ENCODE measurements at places on chromosomes 5 and 9.

DNA sequence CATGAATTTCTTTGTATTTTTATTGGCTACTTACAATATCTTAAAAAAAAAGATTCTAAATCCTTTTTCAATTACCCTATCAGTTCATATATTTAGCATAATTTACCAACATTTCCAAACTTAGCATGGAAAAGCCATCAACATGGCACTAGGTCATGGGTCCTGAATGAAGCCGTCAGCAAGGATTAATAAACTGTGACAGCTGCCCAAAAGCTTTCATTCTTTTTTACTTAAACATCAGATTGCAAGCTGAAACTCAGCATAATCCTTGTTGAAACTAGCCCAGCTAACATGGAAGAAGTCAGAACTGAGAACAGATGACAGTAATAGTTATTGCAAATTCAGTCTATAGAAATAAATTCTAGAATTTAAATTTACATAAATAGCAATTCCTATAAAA lies 209.8 kb downstream of the ADAMTS6 start:
- no peak overlapping the region for H3K27ac ChIP-seq
- no peaks in the 10 kb centered on the region for H3K4me1 ChIP-seq
- H3K4me3 ChIP-seq = no peak overlapping the region
- H3K27me3 ChIP-seq = no peaks in the 10 kb centered on the region
- DNase-seq = no peak

DNA sequence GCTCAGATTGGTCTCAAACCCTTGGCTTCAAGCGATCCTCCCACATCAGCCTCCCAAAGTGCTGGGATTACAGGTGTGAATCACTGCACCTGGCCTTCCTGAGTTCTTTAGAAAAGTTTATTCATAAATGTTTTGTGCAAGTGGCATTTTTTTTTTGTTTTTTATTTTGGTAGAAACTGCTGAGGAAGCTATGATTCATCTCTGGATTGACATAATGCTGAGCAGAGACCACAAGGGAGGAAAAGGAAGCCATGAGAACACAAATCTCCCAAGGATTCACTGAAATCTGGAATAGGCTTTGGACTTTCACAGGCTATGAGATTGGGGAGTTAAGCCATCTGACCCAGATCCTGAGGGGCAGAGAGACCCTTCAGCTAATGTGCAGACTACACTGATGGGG lies 3.4 kb upstream of the SLC46A2 start:
- H3K4me1 ChIP-seq = no peaks in the 10 kb centered on the region
- H3K36me3 ChIP-seq = no peaks in the 10 kb centered on the region
- H3K27me3 ChIP-seq = peaks cover 76% of the 10 kb centered on the region
- H3K27ac ChIP-seq = no peak overlapping the region

DNA sequence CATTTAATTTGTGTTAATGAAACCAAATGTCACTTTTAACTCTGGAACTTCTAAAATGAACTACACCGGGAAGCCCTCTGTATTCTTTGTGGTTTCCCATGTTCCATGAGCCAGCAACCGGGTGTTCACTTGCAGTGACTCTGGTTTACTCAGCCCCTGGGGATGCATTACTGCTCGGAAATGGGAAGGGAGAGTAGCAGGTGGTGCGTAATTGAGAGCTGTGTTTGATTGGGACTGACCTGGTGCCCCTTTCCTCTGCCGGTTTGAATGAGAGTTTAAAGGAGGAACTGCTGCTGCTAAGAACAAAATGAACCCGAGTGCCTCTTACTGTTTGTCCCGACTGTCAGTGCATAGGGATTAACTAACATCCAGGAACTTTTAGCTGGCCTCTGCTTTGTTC lies 100.1 kb upstream of the DHFR start:
- peaks cover 62% of the 10 kb centered on the region for H3K4me1 ChIP-seq
- H3K27me3 ChIP-seq = no peaks in the 10 kb centered on the region
- DNase-seq = no peak
- H3K27ac ChIP-seq = peak overlapping the region; percentile 96

GRCh38 chr9:110148384-110148783 lies 59.6 kb downstream of the C9orf152 start:
- H3K36me3 ChIP-seq = no peaks in the 10 kb centered on the region
- no peak for DNase-seq
- H3K27ac ChIP-seq = peak overlapping the region; percentile 87
- H3K4me1 ChIP-seq = peaks cover 58% of the 10 kb centered on the region

DNA sequence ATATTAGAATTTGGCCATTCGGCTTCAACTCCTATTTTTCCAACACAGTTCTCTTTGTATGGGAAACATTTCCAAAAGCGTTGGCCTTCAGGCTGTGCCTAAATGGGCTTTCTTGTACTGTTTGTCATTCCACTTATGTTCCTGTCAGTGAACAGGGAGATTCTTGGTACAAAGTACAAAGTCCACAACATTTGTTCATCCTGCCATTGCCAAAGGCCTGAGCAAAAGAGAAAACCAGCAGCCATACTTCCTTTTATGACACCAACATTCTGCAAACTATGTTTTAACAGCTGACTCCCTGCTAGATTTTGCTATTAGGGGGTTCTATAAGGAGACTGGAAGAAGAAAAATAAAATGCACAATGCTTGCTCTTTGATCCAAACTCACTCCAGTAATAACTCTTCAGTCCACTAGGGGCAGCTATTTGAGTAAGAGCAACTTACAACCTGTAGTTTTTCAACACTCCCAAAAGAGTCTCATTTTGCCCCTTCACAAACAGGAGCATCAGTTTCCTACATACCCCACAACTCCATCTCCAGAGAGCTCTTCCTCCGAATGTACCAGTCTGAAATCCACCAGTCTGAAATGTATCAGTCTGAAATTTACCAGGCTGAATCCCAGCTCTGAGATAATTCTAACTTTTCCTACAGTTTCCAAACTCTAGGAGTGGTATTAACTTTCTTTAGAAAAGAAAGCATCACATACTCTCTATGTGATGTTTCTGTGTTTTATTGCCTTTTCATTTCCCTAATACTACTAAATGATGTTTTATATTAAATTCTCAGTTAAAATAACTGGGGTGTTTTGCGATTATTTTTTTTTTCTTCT lies 693.8 kb downstream of the DNAH5 start:
- no peak overlapping the region for H3K27ac ChIP-seq
- DNase-seq = no peak
- H3K27me3 ChIP-seq = no peaks in the 10 kb centered on the region

DNA sequence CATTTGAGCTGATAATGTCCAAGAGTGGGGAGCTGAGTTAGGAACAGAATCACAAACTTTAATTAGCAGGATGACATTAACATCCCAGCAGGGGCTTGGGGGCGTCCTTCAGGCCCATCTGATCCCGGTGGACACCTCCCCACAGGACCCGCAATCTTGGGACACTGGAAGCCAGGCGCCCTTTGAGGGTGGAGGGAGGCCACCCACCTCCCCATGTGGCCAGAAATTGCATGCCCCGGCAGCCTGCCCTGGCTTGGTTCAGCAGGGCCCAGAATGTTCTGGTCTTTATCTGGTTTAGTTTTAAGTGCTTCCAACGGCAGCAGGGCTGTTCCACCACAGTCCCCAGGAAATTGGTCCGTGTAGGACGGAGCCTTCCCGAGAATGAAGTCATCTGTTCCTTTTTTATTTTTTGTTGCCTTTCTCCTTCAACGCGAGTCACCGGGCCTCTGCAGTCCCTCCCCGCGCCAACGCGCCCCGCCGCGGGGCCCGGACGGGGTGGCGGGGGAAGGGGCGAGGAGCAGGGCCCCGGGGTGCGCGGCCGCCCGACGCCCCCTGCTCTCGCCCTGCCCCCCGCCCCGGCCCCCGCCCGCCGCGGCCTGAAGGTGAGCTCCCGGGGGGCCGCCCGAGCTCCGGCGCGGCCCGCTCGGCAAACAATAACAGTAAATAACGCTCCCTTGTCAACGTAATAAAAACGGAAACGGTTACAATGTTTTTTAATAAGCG lies 207.9 kb downstream of the C9orf50 start:
- H3K36me3 ChIP-seq = peaks cover 48% of the 10 kb centered on the region
- peaks cover 24% of the 10 kb centered on the region for H3K4me1 ChIP-seq
- H3K27me3 ChIP-seq = no peaks in the 10 kb centered on the region
- H3K4me3 ChIP-seq = peak overlapping the region; percentile 74
- H3K27ac ChIP-seq = peak overlapping the region; percentile 89
- peak; percentile 37 for DNase-seq

GRCh38 chr5:9157811-9158210 lies 388.1 kb downstream of the SEMA5A start:
- no peak for DNase-seq
- H3K36me3 ChIP-seq = no peaks in the 10 kb centered on the region
- no peak overlapping the region for H3K4me3 ChIP-seq

DNA sequence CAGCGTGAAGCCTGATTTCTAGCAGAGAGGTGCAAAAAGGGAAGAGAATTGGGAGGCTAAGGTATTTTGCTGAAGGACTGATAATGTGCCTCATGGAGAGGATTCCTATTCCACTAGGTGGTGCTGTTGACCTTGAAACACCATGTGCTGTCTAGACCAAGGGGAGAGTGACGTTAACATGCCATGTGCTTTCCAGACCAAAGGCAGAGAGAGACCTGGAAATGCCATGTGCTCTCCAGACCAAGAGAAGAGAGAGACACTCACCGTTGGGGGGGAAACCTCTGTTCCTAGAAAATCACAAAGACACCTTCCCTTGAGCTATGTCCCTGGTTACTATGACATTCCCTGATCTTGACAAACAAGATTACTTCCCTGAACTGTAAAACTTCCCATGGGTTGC lies 286.0 kb upstream of the TUSC1 start:
- no peak overlapping the region for H3K27ac ChIP-seq
- DNase-seq = no peak
- H3K36me3 ChIP-seq = no peaks in the 10 kb centered on the region
- no peaks in the 10 kb centered on the region for H3K4me1 ChIP-seq
- H3K4me3 ChIP-seq = no peak overlapping the region
- no peaks in the 10 kb centered on the region for H3K27me3 ChIP-seq

DNA sequence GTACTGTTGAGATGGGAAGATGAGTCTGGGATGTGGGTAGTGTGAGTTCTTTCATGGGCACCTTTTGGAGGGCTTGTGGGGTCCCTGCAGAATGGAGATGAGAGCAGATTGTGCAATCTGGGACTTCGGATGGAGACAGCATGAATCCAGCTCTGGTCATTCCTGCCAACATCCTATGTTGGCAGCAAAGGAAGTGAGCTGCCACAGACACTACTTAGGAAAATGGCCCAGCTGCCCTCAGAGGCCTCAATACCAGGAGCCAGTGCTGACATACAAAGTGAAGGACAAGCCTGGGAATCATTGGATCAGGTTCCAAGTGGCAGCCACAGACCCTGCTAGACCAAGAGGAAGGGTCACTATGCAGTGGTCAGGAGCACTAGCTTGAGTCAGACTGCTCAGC lies 402.8 kb downstream of the CDK5RAP2 start:
- H3K36me3 ChIP-seq = peaks cover 3% of the 10 kb centered on the region
- DNase-seq = no peak
- H3K4me1 ChIP-seq = no peaks in the 10 kb centered on the region
- H3K27ac ChIP-seq = no peak overlapping the region
- H3K27me3 ChIP-seq = peaks cover 11% of the 10 kb centered on the region
- no peak overlapping the region for H3K4me3 ChIP-seq

- H3K36me3 ChIP-seq = no peaks in the 10 kb centered on the region
- no peak overlapping the region for H3K27ac ChIP-seq
- H3K4me3 ChIP-seq = no peak overlapping the region
- H3K4me1 ChIP-seq = no peaks in the 10 kb centered on the region
- H3K27me3 ChIP-seq = peaks cover 25% of the 10 kb centered on the region
- DNase-seq = no peak
Observed at GRCh38 chr5:57466544-57466943, 16.1 kb downstream of the ACTBL2 start.

GRCh38 chr9:104028827-104029226 lies 65.3 kb upstream of the SMC2 start:
- H3K36me3 ChIP-seq = no peaks in the 10 kb centered on the region
- no peak overlapping the region for H3K4me3 ChIP-seq
- no peaks in the 10 kb centered on the region for H3K27me3 ChIP-seq
- DNase-seq = no peak

DNA sequence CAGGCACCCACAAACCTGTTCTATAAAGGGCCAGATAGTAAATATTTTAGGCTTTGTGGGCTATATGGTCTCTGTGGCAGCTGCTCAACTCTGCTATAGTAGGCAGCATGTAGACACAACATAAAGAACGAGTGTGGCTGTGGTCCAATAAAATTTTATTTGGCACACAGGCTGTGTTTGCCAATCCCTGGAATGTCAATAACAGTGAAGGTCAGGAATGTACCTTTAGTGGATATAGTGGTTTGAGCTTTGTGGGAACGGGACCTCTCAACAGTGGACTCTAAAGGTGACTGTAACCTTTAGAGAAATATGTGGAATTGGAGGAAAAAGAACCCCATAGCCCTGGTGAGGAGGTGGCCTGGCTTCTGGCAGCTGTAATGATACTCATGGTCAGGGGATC lies 145.2 kb downstream of the MAST4 start:
- H3K27ac ChIP-seq = no peak overlapping the region
- H3K4me1 ChIP-seq = no peaks in the 10 kb centered on the region
- DNase-seq = no peak
- H3K4me3 ChIP-seq = no peak overlapping the region
- H3K36me3 ChIP-seq = no peaks in the 10 kb centered on the region

DNA sequence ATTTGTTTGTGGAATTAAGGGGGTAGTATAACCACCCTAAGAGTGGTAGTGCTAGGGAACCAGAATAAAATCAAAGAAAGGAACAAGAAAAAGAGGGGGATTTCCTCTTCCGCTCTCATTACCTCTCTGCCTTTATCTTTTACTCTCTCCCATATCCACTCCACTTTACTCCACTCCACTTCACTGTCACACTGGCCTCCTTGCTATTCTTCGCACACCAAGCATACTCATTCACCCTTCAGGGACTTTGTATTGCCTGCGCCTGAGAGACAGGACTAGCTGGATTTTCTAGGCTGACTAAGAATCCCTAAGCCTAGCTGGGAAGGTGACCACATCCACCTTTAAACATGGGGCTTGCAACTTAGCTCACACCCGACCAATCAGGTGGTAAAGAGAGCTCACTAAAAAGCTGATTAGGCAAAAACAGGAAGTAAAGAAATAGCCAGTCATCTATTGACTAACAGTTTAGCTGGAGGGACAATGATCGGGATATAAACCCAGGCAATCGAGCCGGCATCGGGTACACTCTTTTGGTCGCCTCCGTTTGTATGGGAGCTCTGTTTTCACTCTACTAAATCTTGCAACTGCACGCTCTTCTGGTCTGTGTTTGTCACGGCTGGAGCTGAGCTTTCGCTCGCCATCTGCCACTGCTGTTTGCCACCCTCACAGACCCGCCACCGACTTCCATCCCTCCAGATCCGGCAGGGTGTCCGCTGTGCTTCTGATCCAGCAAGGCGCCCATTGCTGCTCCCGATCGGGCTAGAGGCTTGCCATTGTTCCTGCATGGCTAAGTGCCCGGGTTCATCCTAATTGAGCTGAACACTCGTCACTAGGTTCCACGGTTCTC lies 121.8 kb downstream of the FAM170A start:
- no peak for DNase-seq
- H3K36me3 ChIP-seq = no peaks in the 10 kb centered on the region
- no peak overlapping the region for H3K4me3 ChIP-seq
- H3K27me3 ChIP-seq = peaks cover 12% of the 10 kb centered on the region
- no peaks in the 10 kb centered on the region for H3K4me1 ChIP-seq

- no peak overlapping the region for H3K27ac ChIP-seq
- peaks cover 64% of the 10 kb centered on the region for H3K27me3 ChIP-seq
- DNase-seq = no peak
- H3K4me1 ChIP-seq = no peaks in the 10 kb centered on the region
Observed at GRCh38 chr9:89781838-89782540, 177.2 kb downstream of the GADD45G start.

GRCh38 chr5:124936626-124936933 lies 190.1 kb upstream of the ZNF608 start:
- no peak overlapping the region for H3K27ac ChIP-seq
- H3K4me1 ChIP-seq = no peaks in the 10 kb centered on the region
- H3K4me3 ChIP-seq = no peak overlapping the region
- no peaks in the 10 kb centered on the region for H3K36me3 ChIP-seq

GRCh38 chr5:59354274-59354673 lies 539.3 kb downstream of the PDE4D start:
- no peak overlapping the region for H3K4me3 ChIP-seq
- no peaks in the 10 kb centered on the region for H3K36me3 ChIP-seq
- peaks cover 41% of the 10 kb centered on the region for H3K27me3 ChIP-seq
- DNase-seq = no peak
- H3K4me1 ChIP-seq = no peaks in the 10 kb centered on the region
- no peak overlapping the region for H3K27ac ChIP-seq

Measured in central memory CD8-positive, alpha-beta T cell (primary cell).